ENCODE measurements at places on chromosomes 6 and 20. TPM values are rescaled to one million over a fixed set of nuclear protein-coding genes. Genes with fewer than 3 reads are reported as not detected.

Gene TGM2
- total RNA-seq = 467 TPM

Gene MCHR2
- not detected for total RNA-seq

Gene MPIG6B
- total RNA-seq = not detected

Gene TNFRSF21
- total RNA-seq = 34.3 TPM

Gene HLA-DPA1
- total RNA-seq = not detected

Gene MAS1
- not detected for total RNA-seq

Gene SULF2
- total RNA-seq = 20.7 TPM

Gene ADTRP
- 1.0 TPM for total RNA-seq

Gene HM13
- 267 TPM for total RNA-seq

Gene ATXN1
- 2.5 TPM for total RNA-seq

Gene BHLHE23
- total RNA-seq = not detected

Gene ARHGAP40
- total RNA-seq = not detected

Gene BNIP5
- not detected for total RNA-seq

Gene APCDD1L
- not detected for total RNA-seq

Gene FAM217B
- 6.2 TPM for total RNA-seq

Gene ARHGAP18
- total RNA-seq = 4.2 TPM

Gene LMBRD1
- 11.6 TPM for total RNA-seq

Gene PKIB
- total RNA-seq = 1.0 TPM

Gene HSPA1L
- 1.2 TPM for total RNA-seq

Gene JPH2
- 0.88 TPM for total RNA-seq

Gene SLC17A1
- total RNA-seq = 0.10 TPM

Gene TMEM170B
- total RNA-seq = 0.80 TPM

Gene ELOVL4
- total RNA-seq = 1.6 TPM

Gene RCAN2
- total RNA-seq = not detected

Gene ZNF512B
- 12.4 TPM for total RNA-seq

Gene BPIFB4
- total RNA-seq = not detected

Gene SLC22A23
- total RNA-seq = 11.2 TPM

Gene SCAND1
- total RNA-seq = 68.6 TPM

Gene CDSN
- not detected for total RNA-seq

Gene HLA-DMA
- total RNA-seq = 2.9 TPM

Gene FAXC
- 5.1 TPM for total RNA-seq

Gene XKR7
- not detected for total RNA-seq

Gene SLC4A11
- total RNA-seq = 7.8 TPM

Gene OOEP
- not detected for total RNA-seq

Gene YTHDF1
- total RNA-seq = 53.3 TPM

Gene TXLNB
- not detected for total RNA-seq

Gene TREML2
- not detected for total RNA-seq

Gene SMLR1
- total RNA-seq = not detected

All from A549 treated with RU486 at 1 μM for 4 hours (cell line).